ENCODE measurements at places on chromosomes 1 and 21.
A peak's percentile ranks its signal among the peaks of the same experiment; 100 is the strongest.

GRCh38 chr1:175147569-175147968, 45.0 kb downstream of the KIAA0040 start:
- H3K36me3 ChIP-seq: no peaks in the 10 kb centered on the region
- H3K4me1 ChIP-seq: peaks cover 2% of the 10 kb centered on the region
- no peak for DNase-seq
- no peak overlapping the region for H3K27ac ChIP-seq

DNA sequence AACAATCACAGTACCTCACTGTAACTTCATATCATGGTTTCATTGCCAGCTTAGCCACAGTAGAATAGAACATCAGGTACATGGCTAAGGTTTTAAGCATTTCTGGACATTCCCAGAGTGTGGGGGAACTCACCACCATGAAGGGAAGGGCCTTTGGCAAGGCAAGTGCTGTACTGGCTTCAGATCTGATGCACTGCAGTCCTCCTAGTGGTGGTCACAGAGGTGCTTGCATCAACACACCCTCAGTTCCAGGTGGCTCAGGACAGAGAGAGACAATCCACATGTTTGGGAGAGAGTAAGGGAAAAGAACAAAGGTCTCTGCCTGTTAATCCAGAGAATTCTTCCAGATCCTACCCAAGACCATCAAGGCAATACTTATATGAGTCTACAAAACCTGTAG, 528.4 kb upstream of the RGS18 start:
- no peaks in the 10 kb centered on the region for H3K27me3 ChIP-seq
- H3K4me1 ChIP-seq: no peaks in the 10 kb centered on the region
- H3K4me3 ChIP-seq: no peak overlapping the region
- no peak for DNase-seq
- no peak overlapping the region for H3K27ac ChIP-seq

- no peaks in the 10 kb centered on the region for H3K4me1 ChIP-seq
- no peak overlapping the region for H3K4me3 ChIP-seq
- no peaks in the 10 kb centered on the region for H3K27me3 ChIP-seq
- no peak overlapping the region for H3K27ac ChIP-seq
- DNase-seq: peak; percentile 62
These were observed 164.2 kb upstream of the C1orf21 start for GRCh38 chr1:184222652-184223052.

- no peak overlapping the region for H3K27ac ChIP-seq
- DNase-seq: no peak
- peaks cover 27% of the 10 kb centered on the region for H3K27me3 ChIP-seq
- no peak overlapping the region for H3K4me3 ChIP-seq
- H3K36me3 ChIP-seq: no peaks in the 10 kb centered on the region
These were observed 71.9 kb downstream of the PLD5 start for GRCh38 chr1:242452573-242452972.

DNA sequence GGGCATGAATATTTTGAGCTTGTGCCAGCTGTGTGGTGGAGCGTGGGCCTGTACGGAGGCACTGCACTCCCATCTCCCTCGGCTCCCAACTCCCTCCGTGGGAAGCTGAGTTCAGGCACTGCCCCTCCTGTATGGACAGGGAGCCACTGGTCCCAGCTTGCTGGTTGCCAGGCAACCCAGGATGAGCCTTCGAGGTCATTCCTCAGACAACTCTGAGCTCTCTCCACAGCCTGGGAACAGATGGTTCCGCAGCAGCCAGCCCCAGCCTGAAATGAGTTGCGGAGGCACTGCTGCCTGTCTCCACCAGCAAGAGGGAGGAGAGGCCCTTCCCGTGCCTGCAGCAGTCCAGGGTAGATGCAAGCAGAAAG, 58.4 kb upstream of the TENT5B start:
- H3K27ac ChIP-seq: no peak overlapping the region
- no peaks in the 10 kb centered on the region for H3K27me3 ChIP-seq
- H3K4me3 ChIP-seq: no peak overlapping the region
- no peaks in the 10 kb centered on the region for H3K36me3 ChIP-seq
- no peak for DNase-seq

- H3K4me3 ChIP-seq: no peak overlapping the region
- no peak for DNase-seq
- H3K36me3 ChIP-seq: no peaks in the 10 kb centered on the region
- no peak overlapping the region for H3K27ac ChIP-seq
- no peaks in the 10 kb centered on the region for H3K27me3 ChIP-seq
- peaks cover 11% of the 10 kb centered on the region for H3K4me1 ChIP-seq
These were observed 221.9 kb upstream of the DUSP10 start for GRCh38 chr1:221963742-221964141.

DNA sequence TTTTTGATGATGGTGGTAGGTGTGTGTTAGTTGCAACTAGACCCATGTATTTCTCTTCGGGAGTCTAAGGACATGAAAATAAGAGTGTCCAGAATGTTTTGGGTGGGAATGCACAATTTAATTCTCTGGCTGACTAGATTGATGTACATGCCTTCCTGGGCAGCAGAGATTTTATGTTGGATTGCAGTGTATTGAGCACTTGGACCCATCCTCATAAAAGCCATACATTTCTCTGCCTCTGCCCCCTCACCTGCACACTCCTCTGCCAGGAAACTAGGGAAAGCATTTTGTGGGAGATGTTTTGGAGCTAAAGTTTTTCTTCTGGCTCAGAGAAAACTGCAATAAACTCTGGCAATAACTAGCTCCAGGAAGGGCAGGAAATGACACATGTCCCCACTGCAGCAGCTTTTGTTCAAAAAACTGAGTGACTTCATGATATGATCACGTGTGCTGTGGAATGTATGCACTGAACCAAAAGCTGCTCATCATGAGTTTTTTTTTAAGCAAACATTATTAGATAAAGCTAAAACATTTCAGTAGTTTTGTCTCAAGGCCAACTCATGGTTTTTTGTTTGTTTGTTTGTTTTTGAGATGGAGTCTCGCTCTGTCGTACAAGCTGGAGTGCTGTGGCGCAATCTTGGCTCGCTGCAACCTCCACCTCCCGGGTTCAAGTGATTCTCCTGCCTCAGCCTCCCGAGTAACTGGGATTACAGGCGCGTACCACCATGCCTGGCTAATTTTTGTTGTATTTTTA, 17.6 kb downstream of the RIT1 start:
- H3K27ac ChIP-seq: peak overlapping the region; percentile 72
- H3K4me1 ChIP-seq: peaks cover 18% of the 10 kb centered on the region
- peaks cover 11% of the 10 kb centered on the region for H3K36me3 ChIP-seq
- peak; percentile 40 for DNase-seq

Data from activated CD4-positive, alpha-beta T cell treated with anti-CD3 and anti-CD28 coated beads for 36 hours (primary cell).